HuH-7 (cell line): ENCODE measurements at places on chromosomes 5 and 9.
A peak's percentile ranks its signal among the peaks of the same experiment; 100 is the strongest.

DNA sequence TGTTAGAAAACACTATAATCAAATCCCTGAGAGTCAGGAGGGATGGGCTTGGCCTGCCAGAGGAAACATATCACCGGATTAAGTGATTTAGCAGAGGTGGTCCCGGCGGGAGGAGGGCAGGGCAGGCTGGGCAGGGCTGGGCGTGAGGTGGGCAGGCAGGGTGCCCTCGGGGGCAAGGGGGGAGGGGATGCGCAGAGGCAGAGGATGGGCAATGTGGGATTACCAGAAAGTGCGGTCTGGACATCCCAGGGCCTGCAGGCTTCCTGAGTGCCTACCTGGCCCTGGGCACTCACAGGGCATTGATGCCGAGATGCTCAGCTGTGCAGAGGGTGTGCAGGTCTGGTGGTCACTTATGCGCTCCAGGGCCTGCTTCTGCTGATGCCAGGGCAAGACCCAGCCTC lies 115.2 kb downstream of the ADAMTS2 start:
- DNase-seq = no peak

- no peak for DNase-seq
Observed at GRCh38 chr5:393846-394275, 49.1 kb upstream of the EXOC3 start.

- no peak for DNase-seq
Observed at GRCh38 chr5:15966066-15966640, 213.4 kb downstream of the MARCHF11 start.

- DNase-seq = no peak
Observed at GRCh38 chr5:16932401-16932800, 3.7 kb downstream of the MYO10 start.

- no peak for DNase-seq
Observed at GRCh38 chr5:86979811-86980411, 287.8 kb upstream of the RASA1 start.

- DNase-seq = no peak
Observed at GRCh38 chr5:62124266-62124665, 181.7 kb upstream of the KIF2A start.

GRCh38 chr5:102760815-102761214 lies 5.7 kb downstream of the PAM start:
- no peak for DNase-seq

DNA sequence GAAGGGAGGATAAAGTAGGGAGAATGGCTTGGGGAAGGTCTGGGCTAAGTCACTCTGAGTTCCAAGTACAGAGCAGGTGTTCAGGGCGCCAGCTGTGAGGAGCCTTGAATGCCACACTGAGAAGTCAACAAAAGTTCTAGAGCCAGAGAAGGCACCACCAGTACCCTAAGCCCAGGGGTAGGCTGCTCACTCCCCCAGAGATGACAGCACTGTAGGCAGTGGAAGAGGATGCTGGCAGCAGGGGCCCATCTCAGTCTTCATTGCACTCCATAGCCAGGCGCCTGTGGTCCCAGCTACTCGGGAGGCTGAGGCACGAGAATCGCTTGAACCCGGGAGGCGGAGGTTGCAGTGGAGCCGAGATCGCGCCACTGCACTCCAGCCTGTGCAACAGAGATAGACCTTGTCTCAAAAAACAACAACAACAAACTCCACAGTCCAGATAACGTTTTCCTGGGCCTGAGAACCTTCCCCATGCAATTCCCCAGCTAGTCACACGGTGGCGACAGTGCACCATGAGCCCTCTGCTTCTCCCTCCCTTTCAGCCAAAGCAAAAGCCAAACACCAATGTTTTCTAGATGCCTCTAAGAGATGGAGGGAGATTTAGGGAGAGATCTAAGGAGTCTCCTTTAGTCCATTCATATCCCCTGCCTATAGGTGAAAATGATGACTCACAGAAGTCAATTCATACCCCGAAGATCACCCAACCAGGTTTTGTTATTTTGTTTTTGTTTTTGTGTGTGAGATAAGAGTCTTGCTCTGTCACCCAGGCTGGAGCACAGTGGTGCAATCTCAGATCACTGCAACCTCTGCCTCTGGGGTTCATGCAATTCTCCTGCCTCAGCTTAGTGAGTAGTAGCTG lies 19.8 kb upstream of the NSD1 start:
- DNase-seq = peak; percentile 94

DNA sequence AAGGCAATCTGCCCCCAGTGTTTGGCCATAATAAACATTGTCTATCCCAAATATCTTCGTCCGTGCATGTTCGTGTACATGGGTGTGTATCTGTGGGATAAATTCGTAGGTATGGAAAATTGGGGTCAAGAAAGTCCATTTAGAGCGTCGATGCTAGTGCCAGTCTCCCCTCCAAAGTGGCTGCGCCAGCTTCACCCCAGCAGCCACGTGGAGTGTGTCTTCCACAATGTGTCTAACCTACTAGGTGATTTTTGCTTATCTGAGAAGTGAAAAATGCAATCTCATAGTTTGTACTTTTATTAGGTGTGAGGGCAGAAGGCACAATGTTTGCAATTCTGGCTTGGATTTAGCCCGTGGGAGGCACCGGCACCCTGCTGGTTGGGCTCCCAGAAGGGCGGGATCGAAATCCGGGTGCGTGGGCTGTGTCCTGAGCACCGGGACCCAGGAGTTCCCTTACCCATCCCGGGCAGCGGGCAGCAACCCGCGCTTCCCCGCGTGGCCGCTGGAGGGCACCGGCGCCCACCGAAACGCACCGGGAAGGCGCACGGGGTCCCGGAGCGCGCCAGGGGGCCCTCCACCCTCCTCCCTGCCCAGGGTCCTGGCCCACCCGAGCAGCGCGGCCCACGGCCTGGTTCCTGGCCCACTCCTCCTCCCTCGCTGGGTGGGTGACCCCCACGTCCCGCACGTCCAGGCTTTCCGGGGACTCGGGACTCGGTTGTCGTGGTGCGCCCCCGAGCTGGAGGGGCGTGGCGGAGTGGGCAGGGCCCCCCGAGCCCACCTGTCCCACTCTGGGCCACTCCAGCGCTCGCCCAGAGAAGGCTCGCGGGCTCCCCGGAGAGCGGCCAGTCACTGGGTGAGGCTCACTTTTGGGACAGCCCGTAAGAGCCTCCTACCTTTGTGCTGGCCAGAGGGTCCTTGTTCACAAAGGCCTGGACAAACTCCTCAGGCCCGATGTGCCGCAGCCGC lies 55.4 kb upstream of the RNF130 start:
- peak; percentile 89 for DNase-seq

- no peak for DNase-seq
Observed at GRCh38 chr9:83458530-83458929, 79.7 kb downstream of the FRMD3 start.

DNA sequence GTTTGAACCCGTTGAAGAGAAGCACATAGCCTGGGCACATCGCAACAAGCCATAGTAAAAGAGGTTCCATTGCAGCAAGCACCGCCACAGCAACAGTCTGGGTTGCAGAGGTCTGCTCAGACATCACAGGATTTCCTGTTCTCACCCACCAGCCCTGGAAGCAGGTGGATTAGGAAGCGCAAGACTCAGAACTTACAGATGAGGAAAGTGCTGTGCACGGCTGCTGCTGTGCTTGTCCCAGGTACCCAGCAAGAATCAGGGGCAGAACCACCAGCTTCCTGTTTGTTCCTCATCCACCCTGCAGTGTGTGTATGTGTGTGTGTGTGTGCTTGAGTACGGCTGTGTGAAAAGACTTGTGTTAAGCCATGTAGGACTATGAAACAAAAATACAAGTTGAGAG lies 124.7 kb upstream of the IRX2 start:
- no peak for DNase-seq

DNA sequence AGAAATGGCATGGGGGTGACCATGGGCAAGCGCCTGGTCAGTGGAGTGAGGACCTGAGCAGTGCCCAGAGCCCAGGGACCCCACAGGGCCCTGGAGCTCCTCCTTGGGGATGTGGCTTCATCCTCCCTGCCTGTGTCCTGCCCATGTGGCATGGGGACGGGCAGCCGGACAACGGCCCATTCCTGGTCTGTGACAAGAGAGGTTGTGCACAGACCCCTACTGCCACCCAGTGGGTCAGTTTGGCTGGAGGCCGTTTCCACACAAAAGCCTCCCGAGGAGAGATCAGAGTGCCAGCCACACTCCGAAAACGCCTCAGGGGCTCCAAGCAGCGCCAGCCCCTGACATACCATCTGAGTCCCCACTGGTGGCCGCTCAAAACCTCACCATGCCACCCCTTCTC lies 19.8 kb downstream of the SLC6A18 start:
- DNase-seq = peak; percentile 64
